ENCODE measurements at places on chromosomes 7 and 10.

DNA sequence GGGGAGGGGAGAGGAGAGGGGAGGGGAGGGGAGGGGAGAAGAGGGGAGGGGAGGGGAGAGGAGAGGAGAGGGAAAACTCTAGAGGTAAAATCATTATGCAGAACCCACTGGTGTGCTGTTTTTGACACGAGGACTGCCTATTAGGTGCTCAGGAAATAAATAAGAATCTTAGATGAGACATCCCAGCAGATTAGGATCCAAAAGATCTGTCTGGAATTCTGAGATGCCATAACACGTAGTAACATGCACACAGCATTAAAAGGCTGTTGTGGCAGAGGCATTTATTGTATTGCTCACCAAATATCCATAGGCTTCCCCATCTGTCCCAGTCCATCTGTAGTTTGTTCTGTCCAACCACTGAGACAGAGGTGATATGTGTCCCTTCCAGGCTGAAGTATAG, 40.8 kb upstream of the KMT2E start:
- no peak for DNase-seq

- DNase-seq = no peak
Observed at GRCh38 chr10:114283091-114283490, 44.0 kb downstream of the VWA2 start.

DNA sequence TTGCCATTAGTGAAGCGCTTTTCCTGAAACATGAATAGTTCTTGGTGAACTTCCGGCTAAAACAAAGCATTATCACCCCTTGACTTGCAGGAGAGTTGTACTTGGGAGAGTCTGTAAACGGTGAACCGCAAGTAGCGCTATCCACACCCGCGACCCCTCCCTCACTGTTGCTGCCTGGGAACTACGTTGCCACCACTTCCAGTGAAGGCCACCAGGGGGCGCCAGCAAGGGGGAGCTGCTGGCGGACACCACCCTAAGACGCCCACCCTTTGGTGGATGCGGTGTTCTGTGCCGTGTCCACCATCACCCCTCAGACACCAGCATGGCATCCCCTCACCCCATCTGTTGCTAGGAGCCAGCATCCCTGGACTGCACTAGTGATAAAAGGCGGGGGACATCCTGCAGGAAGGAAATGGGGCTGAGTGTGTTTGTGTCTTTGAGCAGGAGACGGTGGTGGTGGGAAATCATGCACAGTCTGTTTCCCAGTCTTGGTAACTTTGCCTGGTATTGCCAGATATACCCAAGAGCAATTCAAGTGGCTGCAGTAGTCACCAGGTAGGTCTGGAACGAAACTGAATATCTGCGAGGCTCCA, 298.2 kb downstream of the FRMD4A start:
- no peak for DNase-seq

- no peak for DNase-seq
Observed at GRCh38 chr10:29022513-29022912, 266.4 kb upstream of the LYZL1 start.

DNA sequence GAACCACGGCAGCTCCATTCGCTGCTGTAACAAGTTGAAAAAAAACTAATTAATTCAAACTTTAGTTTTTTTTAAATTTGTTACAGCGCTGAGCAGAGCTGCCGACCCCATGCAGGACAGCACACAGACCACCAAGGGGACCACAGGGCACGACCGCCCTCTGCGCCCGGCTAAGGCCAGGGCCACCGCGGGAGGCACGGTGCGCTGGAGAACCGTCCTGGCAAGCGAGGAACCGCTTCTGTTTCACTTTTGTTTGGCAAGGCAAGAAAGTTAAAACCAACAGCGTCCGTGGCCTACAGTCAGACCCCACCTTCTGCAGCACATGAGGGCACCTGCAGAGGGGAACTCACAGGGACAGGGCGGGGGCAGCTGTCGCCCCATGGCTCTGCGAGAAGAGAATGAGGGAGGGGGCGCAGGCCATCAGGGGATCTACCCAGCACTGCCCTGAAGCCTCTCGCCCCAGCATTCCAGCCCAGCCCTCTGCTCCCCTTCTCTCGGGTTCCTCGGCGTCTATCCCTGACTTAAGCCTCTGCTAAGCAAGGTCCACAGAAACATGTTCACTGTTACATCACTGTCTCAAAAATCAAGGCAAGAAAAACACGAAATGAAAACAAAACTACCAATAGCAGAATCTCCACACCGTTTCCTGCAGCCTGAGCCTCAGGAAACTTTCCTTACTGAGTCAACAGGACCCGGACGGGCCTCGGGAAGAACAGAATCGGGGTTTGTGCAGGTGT, 204.4 kb downstream of the DIP2C start:
- peak; percentile 7 for DNase-seq

DNA sequence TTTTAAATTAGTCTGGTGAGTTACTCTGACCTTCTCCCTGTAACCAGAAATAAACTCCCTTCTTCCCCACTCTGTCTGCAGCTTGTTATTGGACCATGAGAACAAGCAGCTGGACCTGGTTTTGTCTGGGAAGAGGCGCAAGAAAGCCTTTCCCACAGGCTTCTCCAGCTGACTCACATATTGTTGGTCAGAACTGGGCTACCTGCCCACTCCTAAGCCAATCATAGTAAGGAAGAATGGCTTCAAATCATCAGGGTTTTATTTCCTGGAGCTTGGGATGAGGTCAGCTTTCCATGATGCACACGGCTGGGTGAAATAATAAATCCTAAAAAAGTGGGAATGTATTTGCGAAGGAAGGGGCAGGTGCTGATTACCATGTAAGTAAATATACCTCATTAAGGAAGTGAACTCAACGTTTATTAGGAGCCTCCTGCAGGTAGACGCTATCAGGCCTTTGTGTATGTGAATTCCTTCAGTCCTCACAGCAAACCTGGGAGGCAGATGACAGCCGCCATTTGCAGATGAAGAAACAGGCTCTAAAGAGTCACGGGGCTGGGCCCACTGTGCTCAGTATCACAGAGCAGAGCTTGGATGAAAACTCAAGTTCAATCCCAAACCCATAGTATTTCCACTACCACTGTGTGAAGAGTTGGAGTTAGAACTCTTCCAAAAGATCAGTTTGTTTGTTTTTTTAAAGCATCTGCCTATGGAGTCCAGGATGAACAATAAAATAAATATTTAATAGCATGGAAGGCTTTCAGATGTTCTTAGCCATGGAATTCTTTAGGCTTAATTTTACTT, 32.8 kb downstream of the IL15RA start:
- DNase-seq = peak; percentile 89

DNA sequence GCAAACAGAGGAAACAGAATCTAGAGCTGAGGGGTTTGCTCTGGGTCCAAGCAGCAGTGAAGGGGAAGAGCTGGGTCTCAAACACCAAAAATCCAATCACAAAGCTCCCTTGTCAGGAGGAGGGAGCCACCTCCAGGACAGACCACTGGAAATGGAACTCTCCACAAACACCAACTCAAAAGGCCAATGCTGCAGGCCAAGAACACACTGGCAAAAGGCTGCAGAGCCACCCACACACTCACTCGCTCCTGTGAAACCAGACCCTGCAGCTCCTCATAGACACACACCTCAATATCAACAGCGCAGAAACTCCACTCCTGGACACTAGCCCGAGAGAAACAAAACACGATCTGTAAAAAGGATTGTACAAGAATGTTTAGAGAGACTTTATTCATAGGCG, 213.5 kb downstream of the PTPRN2 start:
- DNase-seq = no peak

- DNase-seq = no peak
Observed at GRCh38 chr7:48964074-48964473, 39.7 kb downstream of the CDC14C start.

DNA sequence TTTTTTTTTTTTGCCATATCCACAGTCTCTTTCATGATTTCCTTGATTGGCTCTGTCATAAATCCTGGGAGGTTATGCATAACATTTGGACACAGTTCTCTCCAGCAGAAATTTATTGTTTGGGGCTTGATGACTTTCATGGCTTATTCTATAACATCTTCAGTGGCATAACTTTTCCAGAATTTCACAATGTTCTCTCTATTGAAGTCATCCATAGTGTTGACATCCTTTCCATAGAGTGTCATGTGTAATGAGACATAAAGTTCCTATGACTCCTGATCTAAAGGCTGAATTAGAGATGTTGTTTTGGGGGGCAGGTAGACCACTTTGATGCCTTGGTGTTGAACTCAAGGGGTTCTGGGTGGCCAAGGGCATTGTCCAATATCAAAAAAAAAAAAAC, 36.7 kb upstream of the STK17A start:
- no peak for DNase-seq

DNA sequence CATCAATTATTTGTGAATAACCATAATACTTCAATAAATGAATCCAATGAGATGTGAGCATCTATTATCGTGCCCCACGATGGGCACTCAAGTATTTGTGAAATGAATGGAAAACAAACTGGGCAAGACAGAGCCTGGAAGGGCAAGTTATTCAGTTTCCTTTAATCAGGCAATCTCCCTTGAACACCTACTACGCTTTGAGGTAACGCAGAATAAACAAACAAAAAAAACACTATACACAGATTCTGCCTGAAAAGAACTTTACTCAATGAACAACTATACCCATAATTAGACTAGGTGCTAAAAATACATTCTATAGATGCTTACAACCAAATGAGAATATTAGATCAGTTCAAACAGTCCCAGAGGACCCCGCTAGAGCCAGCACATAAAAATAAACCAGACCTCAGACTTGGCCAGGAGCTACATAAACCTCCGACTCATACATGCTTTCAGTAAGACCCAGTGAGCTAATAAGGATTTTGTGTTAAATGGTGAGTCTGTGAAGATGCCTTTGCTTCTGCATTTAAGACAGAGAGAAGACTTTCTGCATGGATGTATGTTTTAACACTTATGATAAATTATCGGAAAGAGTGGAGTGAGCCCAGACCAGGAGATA, 121.3 kb downstream of the MPP7 start:
- peak; percentile 35 for DNase-seq

DNA sequence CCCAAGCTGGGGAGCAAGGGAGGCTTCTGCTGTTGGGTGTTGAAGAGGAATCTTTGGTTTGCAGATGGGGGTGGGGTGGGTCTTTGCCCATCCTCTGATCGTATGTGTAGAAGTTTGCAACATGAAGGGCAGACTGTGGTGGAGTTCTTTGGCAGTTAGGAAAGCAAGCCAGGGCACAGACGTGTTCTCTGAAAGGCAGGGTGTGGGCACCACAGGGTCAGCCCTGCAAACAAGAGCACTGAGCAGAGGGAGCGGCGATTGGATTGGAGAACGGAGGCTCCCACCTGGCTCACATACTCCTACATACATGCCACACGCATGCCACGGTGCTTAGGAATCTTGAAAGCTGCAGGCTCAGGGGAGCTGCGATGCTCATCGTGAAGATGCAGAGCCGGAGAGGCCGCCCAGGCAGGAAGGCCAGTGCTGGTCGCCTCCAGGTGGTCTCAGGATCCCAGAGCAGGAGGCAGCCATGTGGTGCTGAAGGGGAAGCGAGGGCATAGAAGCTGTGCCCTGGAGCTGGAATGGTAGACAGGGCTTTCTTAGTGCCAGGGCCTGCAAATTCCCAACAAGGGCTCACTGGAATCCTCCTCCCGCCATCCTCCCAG, 149.0 kb downstream of the MGMT start:
- no peak for DNase-seq

DNA sequence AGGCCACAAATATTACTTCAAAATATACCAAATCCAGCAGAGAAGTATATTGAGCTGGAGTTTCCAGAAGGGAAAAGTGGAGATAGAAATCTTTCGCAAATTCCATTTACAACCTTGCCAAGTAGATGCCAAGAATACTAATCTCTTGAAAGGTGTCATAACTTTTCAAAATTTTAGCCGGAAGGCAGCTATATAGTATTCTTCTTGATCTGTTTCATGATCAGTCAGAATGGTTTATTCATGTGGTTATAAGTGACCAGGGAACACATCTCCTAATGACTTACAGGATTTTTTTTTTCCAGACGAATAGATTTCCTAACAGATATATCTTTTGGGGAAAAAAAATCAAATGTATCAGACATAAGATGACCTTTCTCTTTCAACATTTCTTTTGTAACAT, 270.7 kb downstream of the TSPAN12 start:
- no peak for DNase-seq

GRCh38 chr10:102919992-102920739, 2.1 kb downstream of the CNNM2 start:
- no peak for DNase-seq

DNA sequence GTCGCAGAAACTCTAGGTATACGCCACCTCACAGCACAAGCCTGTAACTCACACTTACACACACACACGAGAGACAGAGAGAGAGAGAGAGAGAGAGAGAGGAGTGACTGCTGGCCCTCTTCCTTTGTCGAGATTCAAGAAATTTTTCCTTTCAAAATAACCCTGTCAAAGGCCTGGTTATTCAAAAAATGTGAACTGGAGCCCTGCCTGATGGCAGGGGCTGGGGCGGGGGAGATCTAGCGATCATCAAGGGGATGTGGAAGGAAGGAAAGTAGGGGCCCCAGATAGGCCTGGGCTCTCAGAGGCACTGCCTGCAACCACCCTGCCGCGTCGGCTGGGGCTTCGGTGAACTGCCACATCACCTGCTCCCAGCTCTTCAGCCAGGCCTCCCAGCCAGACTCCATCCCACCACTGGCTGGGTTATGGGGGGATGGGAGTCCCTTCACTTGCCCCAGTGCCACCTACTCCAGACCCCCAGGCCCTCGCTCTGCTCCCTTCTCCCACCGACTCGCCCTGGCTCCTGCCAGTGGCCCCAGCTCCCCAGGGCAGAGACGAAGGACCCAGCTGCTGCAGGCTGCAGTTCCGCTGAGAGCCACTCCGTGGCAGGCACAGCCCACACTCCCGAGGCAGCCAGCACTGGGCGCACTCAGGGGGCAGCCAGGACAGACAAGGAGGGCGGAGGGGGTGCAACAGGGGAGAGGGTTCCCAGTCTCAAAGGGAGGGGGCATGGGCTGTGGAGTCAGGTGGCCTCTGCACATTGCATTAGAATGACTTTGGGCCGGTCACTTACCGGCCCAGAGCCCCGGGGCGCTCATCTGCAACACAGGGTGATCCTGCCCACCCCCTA, 15.3 kb downstream of the KCNH2 start:
- peak; percentile 39 for DNase-seq

- no peak for DNase-seq
Observed at GRCh38 chr10:130300608-130301020, 164.4 kb downstream of the GLRX3 start.

GRCh38 chr7:124449896-124450295, 315.7 kb downstream of the GPR37 start:
- DNase-seq = no peak

DNA sequence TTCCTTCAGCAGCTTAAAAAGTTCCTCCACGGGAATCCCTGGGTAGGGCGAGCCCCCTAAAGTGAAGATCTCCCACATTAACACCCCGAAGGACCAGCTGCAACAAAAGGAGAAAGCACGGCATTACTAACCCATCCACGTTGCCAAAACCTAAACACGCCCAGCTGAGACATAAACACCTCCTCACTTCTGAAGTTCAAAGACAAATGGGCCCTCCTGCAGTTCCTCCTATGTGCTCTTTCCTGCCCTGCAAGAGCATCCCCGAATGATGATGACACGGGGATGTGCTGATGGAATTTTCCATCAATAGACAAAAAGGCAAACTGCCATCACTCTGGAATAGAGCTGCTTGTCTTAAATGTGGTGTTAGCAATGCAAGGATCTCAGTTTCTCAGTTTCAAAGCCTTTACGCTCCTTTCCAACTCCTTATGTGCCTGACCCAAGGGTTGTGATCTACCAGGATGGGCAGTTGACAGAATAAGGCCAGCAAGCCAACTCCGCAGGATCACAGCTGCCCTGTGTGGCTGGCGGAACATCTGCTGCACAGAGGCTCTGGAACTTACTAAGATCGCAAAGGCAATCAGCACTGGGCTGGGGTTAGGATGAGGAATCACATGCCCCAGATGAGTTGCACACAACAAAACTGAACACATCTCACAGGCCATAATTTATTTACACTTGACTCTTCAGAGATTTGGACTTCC, 112.7 kb downstream of the FGFR2 start:
- DNase-seq = no peak
